ENCODE measurements at places on chromosomes 5 and 9.

GRCh38 chr9:86075132-86076109, 23.9 kb downstream of the GOLM1 start:
- no peak for DNase-seq

DNA sequence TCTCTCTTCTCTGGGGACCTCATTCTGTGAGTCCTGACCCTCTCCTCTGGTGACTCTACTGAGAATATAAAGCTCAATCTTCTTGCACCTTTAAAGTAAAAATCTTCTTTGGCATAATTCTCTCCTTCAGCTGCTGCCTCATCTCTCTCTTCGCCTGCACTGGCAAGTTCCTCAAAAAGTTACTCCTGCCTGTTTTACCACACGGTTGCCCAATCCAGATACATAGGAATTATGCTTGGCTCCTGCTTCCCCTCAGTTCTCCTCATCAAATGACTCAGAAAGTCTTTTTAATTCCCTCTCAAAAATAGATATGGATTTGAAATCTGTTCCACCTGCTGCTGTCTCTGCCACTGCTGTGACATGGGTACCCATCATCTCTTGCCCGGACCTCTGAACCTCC, 14.4 kb upstream of the HRCT1 start:
- no peak for DNase-seq

DNA sequence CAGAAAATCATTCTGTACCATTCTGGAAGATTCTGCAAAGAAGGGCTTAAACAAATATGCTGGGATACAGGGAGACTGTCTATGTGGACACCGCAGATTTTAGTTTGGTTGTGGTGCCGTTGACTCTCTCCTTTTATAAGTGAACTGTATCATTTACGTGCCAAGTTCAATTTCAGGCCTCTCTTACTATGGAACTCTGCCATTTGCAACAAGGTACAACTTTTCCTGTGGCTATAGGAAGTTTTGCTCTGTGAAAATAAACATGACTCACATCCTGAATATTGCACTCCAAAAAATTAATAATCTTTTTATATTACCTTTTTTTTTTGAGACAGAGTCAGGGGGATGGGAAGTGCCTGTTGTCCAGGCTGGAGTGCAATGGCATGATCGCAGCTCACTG, 29.7 kb upstream of the CSNK1G3 start:
- no peak for DNase-seq

GRCh38 chr5:60630836-60631235, 69.1 kb downstream of the DEPDC1B start:
- DNase-seq: no peak

- DNase-seq: no peak
These were observed 20.3 kb upstream of the TENT4A start for GRCh38 chr5:6692906-6693305.

GRCh38 chr5:164132358-164132757, 626.9 kb downstream of the MAT2B start:
- DNase-seq: no peak

GRCh38 chr9:130668659-130669058, 4.3 kb downstream of the PRDM12 start:
- DNase-seq: no peak

DNA sequence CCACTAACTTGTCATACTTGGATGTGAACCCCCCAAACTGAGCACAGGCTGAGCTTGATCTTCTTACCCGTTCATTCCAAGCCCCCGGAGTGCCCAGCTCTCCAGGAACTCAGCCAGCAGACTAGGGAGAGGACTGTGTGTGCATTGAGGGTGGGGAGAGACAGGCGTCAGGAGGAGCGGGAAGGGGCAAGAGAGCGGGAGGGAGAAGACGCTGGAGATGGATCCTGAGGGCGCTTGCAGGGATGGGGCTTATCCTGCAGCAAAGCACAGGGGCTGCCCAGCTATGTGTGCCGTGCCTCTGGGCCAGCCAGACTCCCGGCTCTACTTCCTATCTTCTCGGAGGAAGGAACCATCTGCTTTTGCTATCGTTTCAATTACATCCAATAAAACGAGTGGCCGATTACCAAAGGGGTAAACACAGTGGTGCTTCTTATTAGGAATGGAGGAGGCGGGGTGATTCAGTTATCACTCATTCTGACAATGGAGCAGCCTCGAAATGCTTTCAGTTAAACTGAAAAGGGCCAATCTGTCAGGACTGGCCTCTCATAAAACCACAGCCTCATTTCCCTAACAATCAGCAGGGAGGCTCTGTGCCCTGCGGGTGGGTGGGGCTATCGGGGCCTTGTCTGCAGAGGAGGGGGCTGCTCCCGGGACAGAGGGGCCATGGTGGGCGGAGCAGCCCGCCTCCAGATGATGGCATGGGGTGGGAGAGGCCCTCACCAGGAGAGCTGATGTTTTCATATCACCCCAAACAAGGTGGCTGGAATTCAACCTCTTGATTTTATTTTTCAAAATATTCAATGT, 168.2 kb downstream of the DAB2IP start:
- no peak for DNase-seq

DNA sequence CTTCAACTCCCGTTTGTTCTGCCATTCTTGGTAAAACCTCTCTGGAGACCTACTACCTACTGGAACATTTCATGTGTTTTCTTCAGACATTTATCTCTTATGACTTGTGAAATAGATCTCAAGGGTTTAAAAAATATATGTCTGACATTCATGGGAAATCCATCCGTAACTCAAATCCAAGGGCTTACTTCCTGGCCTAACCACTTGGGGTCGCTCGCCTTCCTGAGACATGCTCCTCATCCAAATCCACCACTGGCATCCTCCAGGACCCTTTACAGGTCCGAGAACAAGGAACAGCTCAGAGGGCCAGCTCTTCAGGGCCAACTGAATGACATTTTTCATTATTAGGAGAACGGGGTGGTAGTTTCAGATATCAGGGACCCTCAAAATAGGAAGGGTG, 235.1 kb upstream of the TUT7 start:
- DNase-seq: no peak

DNA sequence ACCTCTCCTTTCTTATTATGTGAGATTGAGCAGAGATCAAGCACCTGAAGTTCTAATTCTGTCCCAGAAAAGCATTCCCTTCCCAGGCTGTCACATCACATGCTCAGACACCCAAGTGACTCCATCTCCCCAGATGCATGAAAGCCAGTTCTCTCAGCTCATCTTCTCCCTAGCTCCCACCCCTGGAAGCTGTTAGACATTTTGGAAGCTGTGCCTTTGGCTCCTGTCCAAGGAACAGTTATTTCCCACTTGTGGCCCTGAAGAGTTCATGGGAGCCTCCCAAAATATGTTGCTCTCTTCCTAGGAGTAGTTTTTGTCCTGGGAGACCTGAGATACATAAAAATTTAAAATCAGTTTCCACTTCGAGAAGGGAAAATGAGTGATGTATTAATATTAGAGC, 161.4 kb upstream of the GAS1 start:
- DNase-seq: no peak

DNA sequence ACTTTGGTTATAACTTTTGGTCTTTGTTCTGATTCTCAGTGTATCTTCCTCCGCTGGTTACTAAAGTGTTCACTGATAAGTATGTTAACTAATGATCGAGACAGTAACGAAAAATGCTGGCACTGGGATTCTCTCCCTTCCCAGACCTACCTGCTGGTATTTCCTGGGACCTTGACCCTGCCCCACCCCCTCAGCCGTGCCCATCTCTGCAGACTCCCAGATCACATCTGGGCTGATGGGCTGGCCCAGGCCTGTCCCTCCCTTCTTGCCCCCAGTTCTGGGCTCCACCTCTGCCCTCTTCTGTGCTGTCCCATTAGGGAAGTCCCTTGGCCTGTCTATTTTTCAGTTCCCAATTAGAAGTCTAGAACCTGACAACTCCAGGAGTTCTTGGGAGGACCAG, 46.9 kb downstream of the NEURL1B start:
- no peak for DNase-seq

GRCh38 chr5:141716009-141716408, 34.0 kb upstream of the ARAP3 start:
- DNase-seq: no peak

DNA sequence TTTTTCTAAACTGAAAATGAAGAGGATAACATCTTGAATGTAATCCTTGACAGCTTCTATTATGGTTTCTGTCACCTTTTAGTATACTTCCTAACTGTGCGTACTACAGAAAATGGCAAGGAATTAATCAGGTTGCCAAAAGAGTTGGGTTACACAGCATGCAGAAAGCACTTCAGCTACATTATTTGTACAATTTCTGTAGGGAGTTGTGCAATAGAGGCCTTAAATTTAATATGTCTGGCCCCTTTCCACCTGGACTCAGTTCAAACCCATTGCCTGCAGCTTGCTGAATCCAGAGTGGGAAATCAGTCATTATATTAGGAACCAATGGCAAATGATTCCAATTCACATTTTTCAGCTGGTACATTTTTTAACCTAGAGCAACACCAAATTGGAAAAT, 549.7 kb downstream of the CSNK1G3 start:
- no peak for DNase-seq

Measured in HCT116 (cell line).